T follicular helper cell (primary cell): ENCODE measurements at places on chromosomes 11 and 22.

- no peak for DNase-seq
These were observed 130.7 kb downstream of the SNX19 start for GRCh38 chr11:130785380-130786116.

GRCh38 chr11:116557282-116557681 is 215.5 kb downstream of the BUD13 start:
- no peak for DNase-seq

DNA sequence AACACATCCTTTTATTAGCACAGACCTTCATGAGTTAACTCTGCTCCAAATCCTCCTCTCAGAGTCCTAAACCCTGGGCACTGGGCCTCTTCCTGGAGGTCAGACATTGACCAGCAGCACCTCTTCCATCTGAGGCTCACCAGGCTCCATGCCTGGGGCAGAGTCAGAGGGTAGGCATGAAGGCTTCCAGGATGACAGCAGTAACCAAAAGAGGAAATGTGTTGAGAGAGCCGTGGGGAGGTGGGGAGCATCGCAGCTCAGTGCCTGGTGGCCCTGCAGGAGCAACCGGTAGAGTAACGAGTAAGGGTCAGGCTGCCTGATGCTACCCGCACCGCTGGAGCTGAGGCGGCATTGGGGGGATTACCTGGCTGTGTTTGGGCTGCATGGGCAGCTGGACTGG is 9.4 kb upstream of the NAV2 start:
- no peak for DNase-seq

DNA sequence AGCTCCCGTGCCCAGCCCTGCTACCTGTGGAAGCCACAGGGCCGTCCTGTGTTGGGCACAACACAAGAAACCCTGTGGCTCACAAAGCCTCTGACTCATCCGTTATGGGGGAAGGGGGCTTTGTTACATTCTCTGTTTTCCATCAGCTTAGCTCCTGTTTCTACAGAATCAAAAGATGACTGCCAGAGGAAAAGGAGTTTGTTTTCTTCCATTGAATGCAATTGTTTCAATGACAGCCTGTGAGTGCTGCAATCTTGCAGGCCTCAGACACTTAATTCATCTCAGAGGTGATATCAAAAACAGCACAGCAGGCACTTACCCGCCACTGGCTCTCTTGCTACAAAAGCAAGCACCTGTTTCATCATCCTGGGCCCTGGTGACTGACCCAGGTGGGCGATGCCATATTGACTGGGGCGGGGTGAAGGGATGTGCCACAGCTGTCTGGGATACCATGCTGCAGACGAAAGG is 194.3 kb downstream of the OPCML start:
- DNase-seq: no peak

DNA sequence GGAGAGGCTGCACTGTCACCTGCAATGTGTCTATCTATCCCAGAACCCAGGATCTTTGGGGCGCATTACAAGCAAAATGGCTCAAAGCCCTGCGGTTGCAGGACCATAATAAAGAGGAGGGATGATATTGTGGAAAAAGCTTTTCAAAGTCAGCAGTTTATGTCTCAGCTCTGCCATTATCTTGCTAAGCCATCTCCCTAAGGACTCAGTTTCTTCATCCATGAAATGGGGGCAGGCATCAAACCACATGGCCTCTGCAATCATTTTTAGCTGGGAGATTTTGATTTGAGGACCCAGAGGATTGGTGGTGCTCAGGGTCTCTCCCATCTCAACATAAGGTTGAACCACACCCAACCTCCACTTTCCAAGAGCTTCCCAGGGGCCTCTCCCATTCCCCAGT is 513.8 kb downstream of the MIAT start:
- no peak for DNase-seq

DNA sequence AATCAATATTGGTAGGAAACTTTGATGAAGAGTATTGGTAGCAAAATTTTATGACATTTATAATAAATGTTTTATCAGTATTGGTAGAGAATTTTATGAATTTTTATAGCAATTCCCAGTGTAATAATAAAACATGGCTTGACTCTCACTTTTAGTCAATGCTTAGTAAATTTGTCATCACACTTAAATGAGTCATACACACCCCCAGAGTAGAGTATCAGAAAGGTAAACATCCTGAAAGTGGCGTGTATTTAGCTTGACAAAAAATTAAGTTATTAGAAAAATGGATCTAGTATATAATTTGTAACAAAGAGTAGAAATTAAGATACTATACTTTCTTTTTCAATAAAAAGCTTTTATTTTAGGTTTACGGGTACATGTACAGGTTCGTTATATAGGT is 2.6 kb downstream of the MS4A3 start:
- no peak for DNase-seq

DNA sequence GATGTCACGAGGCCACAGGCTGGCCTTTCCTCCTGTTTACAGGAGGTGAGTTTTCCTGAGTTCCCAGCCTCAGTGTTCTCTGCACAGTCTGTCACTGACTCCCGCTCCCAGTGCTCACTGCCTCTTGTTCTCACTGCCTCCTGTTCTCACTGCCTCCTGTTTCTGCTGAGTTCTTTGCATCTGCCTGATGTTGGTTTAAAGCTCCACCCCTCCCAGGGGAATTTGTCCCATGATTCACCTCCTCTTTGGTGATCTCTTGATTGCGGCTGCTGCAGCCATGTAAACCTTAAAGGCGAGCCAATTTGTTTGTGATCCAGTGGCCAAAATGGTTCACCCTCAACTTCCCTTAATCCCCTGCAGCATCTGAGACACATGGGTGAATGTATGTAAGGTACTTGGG is 6.0 kb upstream of the TUBA8 start:
- no peak for DNase-seq

GRCh38 chr11:64793271-64794160 is 9.5 kb downstream of the MAP4K2 start:
- no peak for DNase-seq

- DNase-seq: no peak
These were observed 1.6 kb downstream of the TCP11L1 start for GRCh38 chr11:33040862-33041453.

GRCh38 chr22:39689421-39689820 is 118.9 kb downstream of the CACNA1I start:
- DNase-seq: no peak

DNA sequence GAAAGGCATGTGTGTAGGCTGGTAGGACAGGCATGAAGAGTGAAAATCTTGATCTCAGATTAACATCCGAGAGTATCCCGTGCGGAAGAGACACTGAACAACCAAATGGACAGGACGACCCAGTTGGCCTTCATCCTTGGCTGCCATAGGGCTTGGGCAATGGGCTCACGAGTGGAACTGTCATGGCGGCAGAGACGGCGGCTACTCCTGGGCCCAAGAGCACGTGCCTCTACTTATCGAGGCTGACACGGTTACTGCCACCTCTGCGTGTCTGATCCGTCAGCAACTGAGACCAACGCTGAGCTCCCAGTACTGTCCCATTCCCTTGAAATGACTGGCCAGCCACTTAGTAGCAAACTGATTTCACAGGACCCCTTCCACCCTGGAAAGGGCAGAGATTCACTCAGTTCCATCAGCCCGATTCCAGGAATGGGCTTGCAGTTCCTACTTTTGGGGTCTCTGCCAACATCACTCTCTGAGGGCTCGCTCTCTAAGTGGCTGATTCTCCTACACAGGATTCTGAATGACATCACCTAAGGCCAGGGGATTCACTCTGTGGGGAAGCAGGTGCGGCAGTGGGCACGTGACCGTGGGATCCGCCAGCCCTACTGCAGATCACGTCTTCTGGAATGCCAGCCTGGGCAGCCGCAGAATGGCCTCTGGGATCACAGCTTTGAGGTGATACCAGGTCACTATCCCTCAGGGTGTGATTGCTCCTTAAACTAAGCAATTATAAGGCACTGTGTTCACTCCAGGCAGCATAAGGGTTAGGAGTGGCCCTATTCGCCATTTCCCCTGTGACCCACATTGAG is 97.8 kb downstream of the RPS6KA4 start:
- DNase-seq: no peak

DNA sequence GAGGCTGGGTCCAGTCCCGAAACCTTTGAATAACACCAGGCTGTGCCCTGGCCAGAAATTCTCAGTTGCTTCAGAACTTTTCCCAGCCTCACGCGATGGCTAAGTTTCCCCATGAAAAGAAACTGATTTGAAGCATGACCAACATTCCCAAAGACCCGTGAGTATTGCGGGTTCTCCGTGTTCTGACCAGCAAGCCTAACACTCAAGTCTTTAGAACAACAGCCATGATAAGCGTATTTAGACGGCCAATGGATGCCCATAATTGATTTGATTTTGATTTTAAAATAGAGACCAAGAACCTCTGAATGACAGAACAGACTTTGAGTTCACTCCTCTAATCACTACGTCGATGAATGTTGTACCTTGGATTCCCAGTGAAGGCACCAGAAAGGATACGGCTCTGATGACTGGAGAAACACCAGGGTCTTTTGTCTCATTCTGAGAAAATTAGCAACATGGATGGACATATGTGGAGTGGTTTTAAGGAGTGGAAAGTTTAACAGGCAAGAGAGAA is 43.9 kb downstream of the ZNF280B start:
- DNase-seq: no peak

DNA sequence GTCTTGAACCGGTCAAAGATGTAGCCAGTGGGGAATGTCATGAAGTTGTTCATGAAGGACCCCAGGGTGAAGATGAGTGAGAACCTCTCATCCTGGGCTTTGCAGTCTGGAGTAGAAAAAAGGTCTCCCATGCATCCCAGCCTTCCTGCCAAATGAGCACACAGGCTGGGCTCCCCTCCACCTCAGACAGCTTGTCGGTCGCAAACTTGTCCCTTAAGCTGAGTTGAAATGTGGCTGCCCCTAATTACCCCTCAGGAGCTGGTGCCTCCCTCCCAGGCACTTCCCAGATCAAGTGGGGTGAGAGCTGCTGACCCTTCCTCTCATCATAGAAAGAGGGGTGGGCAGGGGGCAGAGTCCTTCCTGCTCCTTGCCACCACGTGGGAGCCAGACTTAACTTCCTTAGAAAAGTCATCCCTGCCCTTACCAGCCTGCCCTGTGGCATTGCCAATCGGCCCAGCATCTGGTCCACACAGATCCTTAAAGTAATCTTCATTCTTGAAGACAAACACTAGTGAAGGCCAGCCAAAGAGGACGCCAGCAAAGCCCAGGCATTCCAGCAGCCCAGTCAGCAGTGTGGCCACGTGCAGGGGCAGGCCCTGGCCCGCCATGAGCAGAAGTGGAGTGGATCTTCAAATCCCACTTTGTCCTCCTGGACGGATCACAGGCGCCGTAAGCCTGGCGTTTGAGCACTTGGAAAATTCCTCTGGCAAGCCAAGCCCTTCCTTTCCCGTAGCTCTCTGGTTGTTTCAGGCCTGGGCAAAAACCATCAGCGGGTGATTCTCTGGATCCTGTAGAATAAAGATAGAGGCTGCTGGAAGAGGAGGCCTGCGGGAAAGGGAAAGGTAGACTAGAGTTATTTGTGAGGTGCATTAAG is 1.1 kb downstream of the SLC43A3 start:
- DNase-seq: no peak

DNA sequence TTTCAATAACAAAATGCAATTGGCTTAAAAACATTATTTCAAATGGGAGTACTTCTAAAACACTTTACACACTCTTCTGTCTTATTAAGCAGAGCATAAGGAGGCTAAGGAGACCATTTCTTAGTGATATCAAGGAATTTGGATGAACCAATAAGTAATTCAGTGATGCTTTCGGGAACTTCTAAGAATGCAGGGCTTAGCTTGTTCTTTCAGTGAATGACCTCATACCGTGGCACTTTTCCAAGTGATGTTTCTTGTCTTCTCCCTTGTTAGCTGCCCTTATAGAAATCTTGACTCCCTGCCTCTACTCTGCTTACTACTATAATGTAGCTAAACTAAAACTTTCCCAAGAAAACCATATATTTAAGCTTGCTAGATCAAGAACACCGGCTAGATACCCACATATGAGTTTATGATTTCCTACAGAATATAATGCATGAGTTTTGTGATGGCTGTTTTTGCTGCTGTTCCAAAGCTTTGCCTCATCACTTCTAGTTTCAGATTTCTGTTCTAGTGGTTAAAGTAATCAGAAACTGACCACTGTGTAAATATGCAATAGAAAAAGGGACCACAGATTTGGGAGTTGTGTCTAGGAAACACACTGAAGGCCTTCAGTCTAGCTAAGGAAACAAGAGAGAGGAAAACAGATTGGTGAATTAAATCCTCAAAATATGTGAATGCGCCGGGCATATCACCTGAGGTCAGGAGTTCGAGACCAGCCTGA is 37.5 kb upstream of the STK33 start:
- DNase-seq: no peak

GRCh38 chr11:38278457-38279141 is 1680.6 kb upstream of the RAG2 start:
- DNase-seq: no peak

- no peak for DNase-seq
These were observed 249.6 kb upstream of the B3GAT1 start for GRCh38 chr11:134661660-134662059.

DNA sequence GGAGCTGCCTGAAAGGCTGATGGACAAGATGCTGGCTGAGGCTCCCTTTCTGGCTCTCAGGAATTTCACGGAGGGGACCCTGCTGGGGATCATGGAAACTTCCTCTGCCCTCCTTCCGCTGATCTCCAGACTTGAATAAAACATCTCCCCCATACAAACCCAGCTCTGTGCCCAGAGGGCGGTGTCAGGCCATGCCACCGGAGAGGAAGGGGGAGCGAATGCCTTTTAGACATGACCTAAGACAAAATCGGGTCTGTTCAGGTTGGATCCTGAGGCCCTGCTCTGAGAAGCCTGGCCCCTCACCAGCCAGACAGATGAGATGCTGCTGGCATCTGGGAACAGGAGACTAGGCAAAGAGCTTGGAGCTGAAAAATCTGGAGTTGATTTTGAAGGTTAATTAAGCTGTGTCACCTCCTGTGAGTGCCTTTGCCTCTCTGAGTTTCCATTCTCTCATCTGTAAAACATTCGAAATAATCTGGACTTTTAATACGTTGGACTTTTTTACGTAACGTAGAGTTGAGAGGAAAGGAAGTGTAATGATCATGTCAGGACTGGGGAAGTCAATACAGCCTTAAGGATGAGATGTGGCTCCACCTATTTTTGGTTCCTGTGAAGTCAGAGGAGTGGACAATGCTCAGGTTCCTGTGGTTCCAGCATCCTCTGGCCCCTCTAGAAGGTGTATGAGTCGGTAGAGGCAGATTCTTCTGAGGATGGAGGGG is 163.6 kb downstream of the ST3GAL4 start:
- DNase-seq: no peak

DNA sequence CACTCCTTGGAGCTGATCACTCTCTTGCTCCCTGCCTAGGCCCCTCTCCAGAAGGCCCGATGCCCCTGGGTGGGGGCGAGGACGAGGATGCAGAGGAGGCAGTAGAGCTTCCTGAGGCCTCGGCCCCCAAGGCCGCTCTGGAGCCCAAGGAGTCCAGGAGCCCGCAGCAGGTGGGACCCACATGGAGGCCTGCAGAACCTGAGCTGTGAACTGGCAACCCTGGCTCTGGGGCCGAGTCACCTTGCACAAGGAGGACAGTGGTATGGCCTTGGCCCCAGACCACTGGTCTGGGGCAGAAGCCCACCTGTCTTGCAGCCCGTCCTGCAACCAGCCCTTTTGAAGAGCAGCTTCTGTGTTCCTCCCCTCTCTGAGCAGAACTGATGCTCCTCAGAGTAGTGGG is 6.2 kb downstream of the SCO2 start:
- no peak for DNase-seq

GRCh38 chr22:48838376-48838775 is 989.3 kb downstream of the BRD1 start:
- DNase-seq: no peak
